ENCODE measurements at places on chromosomes 7 and 10. TPM values are rescaled to one million over a fixed set of nuclear protein-coding genes. Genes with fewer than 3 reads are reported as not detected.

The ZNF488 gene
- total RNA-seq = 0.38 TPM

The FUOM gene
- total RNA-seq = 12.1 TPM

The AKR1C2 gene
- 12.0 TPM for total RNA-seq

The NUTM2E gene
- total RNA-seq = not detected

The FEZF1 gene
- total RNA-seq = not detected

The TFEC gene
- 12.9 TPM for total RNA-seq

GRCh38 chr7:92898798-92899197 is 62.4 kb upstream of the CDK6 start:
- no peaks in the 10 kb centered on the region for H3K36me3 ChIP-seq
- H3K27ac ChIP-seq = no peak overlapping the region
- no peak for DNase-seq
- H3K4me1 ChIP-seq = no peaks in the 10 kb centered on the region
- no peak overlapping the region for H3K4me3 ChIP-seq
